Foreskin keratinocyte (primary cell): ENCODE measurements at places on chromosomes 11 and 22. TPM values are rescaled to one million over a fixed set of nuclear protein-coding genes. Genes with fewer than 3 reads are reported as not detected.

The AGBL2 gene
- 0.63 and 1.8 TPM in 2 replicates for total RNA-seq

DNA sequence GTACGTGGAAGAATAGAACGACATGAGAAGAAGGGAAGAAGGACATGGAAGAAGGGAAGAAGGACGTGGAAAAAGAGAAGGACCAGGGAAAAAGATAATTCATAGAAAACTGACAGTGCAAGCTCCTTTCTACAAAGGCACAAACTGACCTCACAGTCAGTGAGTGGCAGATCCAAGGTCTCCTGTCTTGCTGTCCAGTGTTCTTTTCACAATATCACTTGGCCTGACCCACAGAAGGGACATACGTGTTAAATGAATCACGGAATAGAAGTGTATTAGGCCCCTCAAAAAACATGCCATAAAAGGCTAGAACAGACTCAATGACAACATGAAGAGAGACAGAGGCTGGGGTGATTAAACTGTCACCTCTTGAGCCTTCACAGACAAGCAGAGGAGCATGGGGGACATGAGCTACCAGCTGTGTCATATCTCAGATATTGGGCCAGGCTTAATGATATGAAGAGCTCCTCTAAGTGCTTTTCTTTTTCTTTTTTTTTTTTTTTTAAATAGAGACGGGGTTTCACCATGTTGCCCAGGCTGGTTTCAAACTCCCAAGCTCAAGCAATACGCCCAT is 4.6 kb downstream of the ASCC2 start:
- DNase-seq = no peak

- DNase-seq = no peak
These were observed 16.6 kb downstream of the TBC1D10A start for GRCh38 chr22:30309951-30310741.

DNA sequence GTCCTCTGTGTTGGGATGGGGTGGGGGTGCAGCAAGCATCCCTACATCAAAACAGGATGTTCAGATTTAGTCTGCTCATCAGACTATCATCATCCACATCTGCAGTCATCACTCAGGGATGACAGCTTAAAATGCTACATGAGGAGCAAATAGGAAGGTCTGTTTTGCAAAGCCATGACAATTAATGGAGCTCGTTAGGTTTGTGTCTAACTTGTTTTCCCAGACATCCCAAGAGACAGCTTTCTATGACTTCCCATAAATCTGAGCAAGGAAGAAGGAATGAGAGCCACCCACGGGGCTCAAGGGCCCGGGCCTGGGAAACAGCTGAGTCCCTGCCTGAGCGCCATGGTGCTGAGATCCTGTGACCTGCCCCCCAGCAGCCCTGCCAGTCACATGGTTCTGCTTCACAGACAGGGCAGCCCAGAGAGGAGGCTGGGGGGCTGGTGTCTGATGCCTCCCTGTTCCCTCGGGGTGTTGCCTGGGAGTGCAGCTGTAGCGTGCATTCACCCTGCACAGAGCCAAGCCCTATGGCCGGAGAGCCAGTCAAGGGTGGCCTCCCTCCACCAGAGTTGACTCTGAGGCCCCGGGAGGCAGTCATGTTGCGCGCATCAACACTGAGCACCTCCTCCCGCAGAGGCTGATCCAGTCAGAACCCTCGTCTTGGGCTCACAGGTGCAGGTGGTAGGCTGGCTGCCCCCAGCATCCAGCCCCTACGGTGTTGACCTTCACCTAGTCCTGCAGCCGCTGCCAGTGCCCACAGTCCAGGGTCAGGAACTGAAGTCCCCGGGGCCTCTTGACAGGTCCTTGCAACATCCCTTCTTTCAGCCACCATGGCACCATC is 12.1 kb downstream of the DERL3 start:
- DNase-seq = no peak

The KRTAP5-9 gene
- total RNA-seq = not detected in 2 replicates

The SCARF2 gene
- total RNA-seq = 0.14 and 0.24 TPM in 2 replicates

DNA sequence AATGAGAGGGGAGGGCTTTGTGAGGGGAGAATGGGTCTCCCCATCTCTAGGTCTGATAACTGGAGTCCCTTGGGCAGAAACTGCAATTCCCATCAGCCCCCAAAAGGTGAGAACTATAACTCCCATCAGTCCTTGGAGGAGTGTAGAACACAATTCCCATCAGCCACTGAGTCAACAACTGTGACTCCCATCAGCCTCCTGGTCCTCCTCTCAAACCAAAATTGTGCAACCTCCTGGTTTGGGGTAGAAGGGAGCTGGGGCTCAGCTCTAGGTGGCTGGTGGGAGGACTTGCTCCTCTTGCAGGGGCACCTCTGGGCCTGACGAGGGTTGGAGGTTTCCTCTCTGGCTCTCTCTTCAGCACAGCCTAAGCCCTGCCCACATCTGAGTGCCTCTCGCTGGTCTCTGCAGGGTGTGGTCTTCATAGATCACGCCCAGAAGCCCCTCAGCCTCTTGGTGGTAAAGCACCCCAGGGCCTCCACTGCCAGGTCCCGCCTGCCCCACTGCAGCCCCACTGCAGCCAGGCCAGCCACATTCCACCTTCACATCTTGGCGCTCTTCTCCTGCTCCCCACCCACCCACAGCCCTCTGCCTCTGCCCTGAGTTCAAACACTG is 18.5 kb downstream of the SLC22A12 start:
- DNase-seq = no peak

The OOSP2 gene
- total RNA-seq = not detected in 2 replicates

DNA sequence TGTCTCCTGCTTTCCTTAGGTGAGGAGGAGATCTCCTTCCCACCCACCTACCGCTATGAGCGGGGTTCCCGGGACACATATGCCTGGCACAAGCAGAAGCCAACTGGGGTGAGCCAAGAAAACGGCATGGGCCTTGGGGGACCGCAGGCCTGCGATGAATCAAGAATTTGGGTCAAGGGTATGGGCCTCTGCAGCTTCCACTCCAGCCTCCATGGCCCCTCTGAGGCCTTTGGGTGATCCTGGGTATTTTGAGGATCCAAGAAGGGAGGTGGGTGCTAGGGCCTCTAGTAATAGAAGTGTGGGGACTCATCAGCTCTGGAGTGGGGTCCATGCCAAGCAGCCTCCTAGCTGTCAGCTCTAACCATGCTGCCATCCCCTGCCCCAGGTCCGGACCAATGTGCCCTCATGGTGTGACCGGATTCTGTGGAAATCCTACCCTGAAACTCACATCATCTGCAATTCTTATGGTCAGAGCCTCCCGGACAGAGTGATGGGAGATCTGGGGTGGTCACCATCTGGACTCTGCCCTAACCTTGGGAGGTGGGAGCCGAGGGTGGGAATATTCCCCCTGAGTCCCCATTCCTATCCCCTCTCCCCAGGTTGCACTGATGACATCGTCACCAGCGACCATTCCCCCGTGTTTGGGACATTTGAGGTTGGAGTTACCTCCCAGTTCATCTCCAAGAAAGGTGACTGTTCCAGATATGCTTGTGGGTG is 8.6 kb downstream of the INPPL1 start:
- no peak for DNase-seq

GRCh38 chr22:34111210-34111824 is 191.0 kb upstream of the LARGE1 start:
- DNase-seq = peak; percentile 15
